ENCODE measurements at places on chromosomes 1 and 21.

GRCh38 chr1:43557744-43558245 is 27.1 kb downstream of the PTPRF start:
- peak; percentile 42 for DNase-seq

GRCh38 chr21:17794518-17795145 is 24.5 kb downstream of the C21orf91 start:
- DNase-seq: no peak

GRCh38 chr1:100799954-100800612 is 80.5 kb downstream of the VCAM1 start:
- peak; percentile 34 for DNase-seq

DNA sequence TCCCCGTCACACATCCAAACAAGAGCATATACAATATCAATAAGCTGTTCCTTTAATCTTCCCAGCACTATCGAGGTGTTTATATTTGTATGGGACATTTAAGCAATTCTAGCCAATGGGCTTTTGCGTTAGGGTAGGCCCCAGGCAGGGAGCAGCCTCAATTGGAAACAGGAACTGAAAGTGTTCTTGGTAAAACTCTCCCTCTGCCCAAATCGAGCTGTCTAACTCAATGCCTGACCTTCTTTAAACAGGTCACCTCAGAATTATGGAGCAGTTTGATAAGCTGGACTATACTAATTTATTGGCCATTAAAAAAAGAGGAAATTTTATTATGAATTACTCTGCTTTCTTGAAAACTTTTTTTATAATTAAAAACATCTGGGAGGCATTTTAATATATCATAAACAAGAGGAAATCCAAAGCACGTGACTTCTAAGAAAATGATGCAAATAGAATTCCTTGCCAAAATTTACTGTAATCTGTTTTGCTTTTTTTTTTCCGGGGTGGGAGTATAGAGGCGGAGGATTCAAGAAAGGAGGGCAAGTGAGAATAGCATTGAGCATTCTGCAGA is 498.1 kb downstream of the LMO4 start:
- peak; percentile 94 for DNase-seq

DNA sequence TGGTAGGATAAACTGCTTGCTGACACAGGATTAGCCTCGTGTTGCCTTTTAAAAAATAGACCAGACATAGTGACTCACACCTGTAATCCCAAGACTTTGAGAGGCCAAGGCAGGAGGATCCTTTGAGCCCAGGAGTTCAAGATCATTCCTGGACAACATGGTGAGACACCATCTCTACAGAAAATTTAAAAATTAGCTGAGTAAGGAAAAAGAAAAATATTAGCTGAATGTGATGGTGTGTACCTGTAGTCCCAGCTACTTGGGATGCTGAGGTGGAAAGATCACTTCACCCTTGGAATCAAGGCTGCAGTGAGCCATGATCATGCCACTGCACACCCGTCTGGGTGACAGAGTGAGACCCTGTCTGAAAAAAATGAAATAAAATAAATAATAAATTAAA is 82.0 kb downstream of the ETS2 start:
- no peak for DNase-seq

DNA sequence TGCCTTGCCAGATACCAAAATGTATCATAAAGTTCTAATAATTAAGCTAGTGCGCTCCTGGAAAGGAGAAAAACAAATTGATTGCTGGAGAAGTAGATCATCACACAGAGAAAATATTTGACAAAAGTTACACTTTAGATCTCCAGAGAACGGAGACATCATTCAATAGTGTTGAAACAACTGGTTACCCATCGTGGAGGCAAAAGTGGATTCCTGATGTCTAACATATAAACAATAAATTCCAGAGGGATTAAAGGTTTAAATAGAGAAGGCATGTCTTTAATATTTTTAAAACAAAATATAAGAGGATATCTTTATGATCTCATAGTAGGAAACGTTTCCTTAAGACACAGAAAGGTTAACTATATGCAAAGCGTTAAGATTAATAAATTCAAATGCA is 41.0 kb downstream of the NRIP1 start:
- DNase-seq: no peak

DNA sequence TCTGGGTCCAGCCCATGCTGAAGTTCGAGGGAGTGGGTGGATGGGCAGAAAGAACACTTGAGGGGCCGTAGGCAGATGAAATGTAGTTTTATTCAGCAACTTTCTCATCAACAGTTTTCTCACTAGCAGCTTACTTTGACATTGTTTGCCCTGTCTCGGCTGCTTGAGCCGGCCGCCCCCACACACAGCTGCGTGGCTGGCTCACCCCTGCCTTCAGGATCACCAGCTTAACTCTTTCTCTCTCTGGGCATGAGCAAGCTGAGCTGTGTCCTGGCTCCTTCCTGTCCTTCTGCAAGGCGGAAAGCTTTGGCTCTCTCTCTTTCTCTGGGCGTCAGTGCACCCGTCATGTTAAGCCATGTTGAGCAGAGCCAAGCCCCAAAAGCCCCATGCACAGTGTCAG is 104.4 kb upstream of the GNG12 start:
- no peak for DNase-seq

DNA sequence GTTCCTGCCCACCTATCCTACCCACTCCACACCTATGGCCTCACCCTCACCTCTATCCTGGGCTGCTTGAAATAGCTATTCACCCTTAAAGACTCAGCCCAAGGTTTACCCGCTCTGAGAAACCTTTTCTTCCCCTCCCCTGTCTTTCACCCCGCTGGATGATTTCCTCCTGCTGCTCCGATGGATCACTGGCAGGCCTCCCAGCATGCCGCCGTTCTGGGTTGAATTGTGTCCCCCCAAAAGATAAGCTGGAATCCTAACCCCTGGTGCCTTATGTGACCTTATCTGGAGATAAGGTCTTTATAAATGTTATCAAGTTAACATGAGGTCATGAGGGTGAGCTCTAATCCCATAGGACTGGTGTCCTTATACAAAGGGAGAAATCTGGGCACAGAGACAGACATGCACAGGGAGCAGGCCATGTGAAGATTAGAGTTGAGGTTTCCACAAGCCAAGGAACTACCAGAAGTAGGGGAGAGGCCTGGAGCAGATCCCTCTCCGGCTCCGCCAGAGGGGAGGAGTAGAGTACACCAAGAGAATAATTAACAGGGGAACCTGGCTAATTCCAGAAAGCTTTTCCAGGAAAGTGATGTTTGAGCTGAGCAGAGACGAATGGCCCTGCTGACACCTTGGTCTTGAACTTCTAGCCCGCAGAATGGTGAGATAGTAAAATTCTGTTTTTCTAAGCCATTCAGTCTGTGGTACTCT is 110.0 kb upstream of the SERBP1 start:
- no peak for DNase-seq

- no peak for DNase-seq
These were observed 142.4 kb downstream of the ZP4 start for GRCh38 chr1:237748171-237748960.

DNA sequence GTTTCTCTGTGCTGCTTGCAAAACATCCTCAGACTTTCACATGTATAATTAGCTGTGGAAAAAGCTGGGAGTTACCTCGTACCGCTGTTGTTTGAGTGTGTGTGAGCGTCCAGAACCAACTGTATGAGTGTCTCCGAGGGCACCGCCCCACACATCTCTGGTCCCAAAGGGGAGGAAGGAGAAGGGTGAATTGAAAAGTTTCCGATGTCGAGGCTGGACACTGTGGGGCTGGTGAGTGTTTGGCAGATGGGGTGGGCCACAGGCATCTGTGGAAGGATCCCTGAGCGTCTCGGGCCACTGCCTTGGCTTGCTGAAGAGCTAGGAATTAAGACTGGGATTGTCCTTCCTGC is 1.2 kb downstream of the ATP2B4 start:
- DNase-seq: peak; percentile 61

DNA sequence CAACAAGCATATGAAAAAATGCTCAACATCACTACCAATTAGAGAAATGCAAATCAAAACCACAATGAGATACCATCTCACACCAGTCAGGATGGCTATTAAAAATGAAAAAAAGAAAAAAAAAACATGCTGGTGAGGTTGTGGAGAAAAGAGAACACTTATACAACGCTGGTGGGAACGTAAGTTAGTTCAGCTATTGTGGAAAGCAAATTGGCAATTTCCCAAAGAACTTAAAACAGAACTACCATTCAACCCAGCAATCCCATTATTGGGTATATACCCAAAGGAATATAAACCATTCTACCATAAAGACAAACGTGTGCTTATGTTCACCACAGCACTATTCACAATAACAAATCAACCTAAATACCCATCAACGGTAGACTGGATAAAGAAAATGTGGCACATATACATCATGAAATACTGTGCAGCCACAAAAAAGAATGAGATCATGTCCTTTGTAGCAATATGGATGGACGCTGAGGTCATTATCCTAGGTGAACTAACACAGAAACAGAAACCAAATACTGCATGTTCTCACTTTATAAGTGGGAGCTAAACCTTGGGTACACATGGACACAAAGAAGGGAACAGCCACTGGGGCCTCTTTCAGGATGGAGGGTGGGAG is 49.5 kb downstream of the LYST start:
- DNase-seq: no peak

DNA sequence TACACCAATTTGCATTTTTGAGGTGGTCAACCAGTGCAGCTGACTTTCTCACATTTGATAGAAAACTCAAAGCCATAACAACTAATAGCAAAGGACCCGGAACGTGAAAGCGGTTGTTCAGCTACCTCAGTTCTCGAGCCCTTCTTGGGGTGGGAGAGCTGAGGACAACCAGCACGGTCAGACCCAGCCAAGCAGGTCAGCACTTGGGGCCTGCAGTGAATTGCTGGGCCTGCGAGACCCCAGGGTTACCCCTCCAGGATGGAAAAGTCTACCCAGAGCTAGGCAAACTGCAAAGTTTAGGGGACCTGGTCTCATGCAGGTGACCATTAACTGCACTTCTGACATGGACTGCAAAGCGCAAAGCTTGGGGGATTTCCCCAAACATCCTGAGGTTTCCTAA is 23.8 kb upstream of the AJAP1 start:
- DNase-seq: no peak

- DNase-seq: no peak
These were observed 173.2 kb upstream of the B3GALT2 start for GRCh38 chr1:193359631-193360030.

- no peak for DNase-seq
These were observed 6.5 kb upstream of the GUCA2A start for GRCh38 chr1:42170779-42171621.

- peak; percentile 16 for DNase-seq
These were observed 731 bp downstream of the EFNA4 start for GRCh38 chr1:155064111-155064831.

DNA sequence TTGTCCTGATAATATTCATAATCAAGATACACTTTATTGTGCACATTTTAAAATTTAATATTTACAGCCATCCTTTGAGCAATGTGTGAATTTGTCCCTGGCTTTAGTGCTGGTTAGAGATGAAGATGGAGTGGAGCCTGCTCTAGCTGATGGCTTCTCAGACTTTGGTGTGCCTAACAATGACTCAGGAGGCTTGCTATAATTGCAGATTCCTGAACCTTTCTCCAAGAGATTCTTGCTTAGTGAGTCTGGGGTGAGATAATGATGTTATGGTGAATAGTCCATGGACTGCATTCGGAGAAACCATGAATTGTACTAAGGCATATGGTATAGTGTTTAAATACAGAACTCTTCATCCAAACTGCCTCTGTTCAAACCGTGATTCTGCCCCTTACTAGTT is 307.1 kb downstream of the PAPPA2 start:
- no peak for DNase-seq

DNA sequence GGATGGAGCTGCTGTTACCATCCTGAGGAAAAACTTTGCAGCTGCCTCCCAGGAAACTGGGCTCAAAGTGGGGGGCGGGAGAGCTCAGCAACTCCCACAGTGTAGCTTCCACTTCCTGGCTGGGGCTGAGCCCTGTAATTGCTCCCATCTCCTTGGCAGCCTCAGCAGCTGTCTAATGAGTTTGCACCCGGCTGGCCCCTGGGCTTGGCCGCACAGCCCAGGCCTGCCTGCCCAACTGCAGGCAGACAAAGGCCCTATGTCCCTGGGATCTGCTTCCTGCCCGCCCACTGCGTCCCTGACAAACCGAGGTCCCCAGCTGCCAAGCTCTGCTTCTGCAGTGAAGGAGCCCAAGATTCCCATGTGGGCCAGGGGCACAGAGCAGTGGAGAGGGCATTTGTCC is 30.1 kb downstream of the EDN2 start:
- no peak for DNase-seq

DNA sequence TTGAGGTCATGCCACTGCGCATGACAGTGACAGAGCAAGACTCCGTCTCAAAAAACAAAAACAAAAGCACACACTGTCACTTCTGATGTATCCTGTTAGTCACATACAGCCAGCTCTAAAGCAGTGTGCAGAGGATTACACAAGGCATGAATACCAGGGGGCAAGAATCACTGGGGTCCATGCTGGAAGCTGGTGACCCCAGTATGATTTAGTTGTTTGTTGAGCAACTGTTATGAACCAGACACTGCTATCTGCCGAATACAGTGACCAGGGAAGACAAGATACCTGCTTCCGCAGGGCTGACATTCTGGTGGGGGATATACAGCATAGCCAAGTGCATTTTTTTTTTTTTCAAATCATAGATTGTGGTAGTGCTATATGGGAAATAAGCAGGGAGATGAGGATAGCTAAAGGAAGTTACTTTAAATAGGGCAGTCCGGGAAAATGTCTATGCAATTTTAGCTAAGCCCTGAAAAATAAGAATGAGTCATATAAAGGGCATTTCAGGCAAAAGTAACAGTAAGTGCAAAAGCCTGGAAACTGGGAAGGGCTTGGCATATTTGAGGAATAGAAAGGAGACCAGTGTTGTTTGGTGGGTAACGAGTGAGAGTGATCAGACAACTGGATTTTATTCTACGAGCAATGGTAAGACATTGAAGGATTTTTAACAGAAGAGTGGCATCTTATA is 69.7 kb downstream of the ADSS2 start:
- peak; percentile 79 for DNase-seq

GRCh38 chr1:160171354-160171753 is 19.0 kb upstream of the CASQ1 start:
- peak; percentile 27 for DNase-seq

DNA sequence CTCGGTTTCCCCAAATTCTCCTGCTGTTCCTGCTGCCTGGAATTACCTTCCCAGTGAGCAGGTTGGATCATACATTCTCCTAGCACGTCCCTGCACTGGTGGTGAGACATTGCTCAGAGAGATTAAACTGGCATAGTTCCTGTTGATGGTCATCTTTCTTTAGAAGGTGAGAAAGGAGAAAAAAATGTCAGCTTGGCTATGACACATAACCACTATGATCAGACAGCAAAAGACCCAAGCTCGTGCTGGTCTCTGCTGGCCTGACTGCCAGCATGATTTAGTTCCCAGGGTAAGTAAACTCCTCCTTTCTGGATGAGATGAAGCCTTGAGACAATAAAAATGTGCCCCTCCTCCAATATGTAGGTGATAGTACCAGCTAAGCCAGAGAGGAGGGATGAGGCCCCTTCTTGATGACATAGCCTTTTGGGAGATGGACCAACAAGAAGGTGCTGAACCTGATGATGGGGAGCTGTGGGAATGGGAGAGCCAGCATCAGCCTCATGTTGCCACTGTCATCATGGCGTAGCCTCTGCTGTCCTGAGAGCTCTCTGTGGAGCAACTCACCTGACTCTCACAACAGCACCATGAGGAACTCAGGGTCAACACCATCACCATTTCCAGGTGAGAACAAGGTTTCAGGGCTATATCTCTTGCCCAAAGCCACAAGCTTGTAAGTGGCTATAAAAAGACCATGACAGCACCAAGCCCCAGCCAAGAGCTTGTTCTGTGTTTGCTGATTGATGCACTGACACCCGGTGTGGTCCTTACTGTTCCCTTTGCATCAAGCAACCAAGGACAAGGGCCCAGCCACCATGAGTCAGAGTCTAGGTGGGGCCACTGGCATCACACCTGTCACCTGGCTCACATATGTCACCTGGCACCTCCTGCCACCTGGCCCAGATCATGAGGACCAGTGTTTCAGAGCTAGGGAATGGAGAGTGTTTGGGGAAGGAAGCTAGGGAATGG is 200.0 kb downstream of the MATN1 start:
- DNase-seq: peak; percentile 60
